ENCODE measurements at places on chromosomes 4 and X.

DNA sequence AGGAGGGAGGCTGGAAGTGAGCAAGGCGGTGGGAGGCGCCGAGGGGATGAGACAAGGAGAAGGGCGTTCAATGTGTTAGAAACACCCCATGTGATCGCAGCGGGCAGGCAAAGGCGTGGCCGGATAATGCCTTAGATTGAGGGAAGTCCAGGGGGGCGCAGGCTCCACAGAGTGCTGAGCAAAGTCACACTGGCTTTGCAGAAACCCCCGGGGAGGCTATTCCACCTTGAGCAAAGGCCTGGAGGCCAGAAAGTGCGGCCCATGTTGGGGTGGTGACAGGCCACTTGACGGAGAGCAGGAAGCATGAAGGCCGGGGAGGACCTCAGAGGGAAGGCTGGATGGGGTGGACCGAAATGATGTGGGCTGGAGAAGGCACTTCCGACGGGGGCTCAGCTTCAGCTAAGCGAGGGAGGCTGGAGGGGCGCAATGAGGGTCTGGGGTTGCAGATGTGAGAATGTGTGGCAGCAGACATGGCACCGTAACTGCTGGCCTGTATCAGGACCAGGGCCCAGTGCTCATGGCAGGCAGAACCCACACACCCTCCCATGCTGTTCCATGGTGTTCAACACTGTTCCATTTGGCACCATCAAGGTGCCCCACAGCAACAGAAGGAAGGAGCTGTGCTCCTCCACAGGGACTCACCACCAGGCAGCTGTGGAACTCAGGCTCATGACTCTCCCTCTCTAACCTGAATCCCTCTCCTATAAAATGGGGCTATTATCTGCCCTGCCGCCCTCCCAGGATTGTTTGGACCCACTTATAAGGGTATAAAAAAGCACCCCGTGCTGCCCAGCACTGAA lies 50.3 kb downstream of the HMX1 start:
- peak; percentile 6 for DNase-seq

GRCh38 chrX:18931972-18932371 lies 51.9 kb downstream of the PHKA2 start:
- no peak for DNase-seq

DNA sequence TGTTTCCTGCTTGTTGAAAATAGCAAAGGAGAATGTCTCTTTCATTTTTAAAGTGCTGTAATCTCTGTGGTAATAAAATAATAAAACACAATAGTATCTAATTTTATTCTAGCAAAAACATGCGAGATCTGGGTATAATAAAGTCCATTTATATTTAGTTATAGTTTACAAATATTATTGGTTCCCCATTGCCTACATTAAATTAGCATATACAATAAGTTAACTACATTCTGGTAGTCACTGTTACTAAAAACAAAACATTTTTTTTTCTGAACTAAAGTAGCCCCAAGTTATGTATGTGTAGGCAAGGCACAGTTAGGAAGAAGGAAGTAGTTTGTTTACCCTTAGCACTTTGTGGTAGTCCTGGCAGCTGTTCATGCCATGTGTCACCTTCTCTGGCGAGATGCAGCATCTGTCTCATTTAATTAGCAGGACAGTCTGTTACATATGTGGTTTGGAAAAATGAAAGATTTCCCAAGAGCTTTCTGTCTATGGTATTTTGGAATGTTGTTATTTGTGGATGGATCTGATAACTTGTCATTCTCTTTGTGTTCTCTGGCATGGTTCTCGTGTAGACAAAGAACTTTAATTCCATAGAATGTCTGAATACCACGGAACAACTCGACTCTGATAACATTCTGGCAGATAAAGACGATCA lies 231.3 kb upstream of the PITX2 start:
- no peak for DNase-seq

DNA sequence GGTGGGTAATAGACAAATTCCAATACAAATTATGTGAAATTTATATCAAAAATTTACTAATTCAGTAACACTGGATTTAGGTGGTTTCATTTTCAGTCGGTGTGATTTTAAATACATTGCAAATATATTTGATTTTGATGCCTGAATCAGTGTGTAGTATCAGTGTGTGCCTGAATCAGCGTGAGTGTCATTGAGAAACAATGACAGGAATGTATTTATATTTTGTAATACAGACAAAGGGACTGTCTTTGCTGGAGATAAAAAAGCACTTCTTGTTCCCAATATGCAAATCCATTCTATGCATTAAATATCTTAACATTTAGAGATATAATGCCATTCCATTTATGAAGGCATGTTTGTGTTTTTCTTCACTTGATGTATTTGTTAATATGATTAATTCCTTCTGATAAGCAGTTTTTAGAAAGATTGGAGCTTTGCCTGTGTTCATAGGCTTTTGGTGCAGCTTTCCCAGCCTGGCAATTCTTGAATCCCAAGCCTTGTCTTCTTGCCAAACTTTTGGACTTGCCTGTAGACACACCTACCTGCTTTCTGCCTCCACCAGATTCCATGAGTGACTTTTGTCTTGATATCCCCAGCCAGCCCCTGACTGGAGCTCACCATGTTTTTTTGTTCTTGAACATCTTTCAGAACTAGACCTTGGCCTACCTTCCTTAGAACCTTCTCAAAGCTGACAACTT lies 243.8 kb downstream of the ADGRL3 start:
- DNase-seq = no peak

DNA sequence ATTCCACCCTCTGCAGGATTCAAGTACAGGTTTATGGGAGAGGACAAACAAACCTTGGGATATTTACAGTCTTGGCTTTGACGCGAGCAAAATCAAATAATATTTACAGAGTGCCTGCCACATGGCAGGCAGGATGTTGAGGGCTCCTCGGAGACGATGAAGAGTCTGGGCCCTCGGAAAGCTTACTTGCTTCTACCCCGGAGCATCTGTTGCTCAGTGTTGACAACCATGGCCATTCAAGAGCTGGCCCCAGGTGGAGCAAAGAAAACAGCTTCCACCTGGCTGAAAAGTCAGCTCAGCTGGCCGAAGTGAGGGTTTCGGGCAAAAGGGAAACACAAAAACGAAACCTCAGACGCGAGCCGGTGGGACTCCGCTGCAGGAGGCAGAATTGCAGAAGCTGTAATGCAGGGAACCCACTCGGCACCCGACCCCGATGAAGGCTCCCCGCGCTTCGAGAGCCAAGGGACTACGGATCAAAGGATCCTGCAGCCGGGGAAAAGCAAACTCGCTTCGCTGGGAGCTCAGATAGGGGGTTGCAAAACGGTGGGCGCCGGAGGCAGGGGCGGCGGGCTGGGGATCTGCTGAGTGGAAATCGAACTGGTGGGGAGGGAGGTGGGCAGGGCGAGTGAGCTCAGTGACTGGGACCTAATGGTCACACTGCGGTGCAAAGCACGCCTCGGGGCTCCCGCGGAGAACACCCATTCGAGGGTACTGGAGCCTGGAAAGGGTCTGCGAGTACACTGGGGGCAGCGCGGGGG lies 805 bp downstream of the ATP8A1 start:
- DNase-seq = peak; percentile 27

Measured in omental fat pad (tissue), 4 donors.